ENCODE measurements at places on chromosomes 4 and X. TPM values are rescaled to one million over a fixed set of nuclear protein-coding genes. Genes with fewer than 3 reads are reported as not detected.

DNA sequence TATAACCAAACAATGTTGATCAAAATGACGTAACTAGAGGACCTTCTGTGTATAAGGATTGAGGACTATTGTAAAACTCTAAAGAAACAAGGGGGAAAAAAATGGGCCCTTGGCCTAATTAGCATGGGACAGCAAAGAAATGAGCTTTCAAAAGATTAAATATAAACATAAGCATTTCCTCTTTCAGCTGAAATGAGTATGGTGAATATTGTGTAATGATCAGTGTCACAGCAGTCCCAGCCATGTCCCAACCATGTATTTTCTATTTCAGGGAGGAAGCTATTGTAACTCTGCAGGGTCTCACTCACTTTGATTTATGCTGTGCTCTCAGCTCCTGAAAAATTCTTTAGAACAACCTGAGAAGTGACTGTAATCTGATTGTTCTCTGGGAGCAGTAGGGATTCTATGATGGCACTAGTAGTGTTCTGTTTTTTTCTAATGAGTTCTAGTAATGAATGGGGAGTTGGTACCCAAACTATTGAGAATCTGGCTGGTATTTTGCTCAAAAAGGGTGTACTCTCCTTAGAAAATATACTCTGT lies 25.8 kb downstream of the ANXA10 start:
- DNase-seq, result no peak

GRCh38 chr4:86556791-86557415 lies 37.2 kb upstream of the PTPN13 start:
- DNase-seq, result no peak

- no peak for DNase-seq
Measured at GRCh38 chrX:17488036-17488435, 113.0 kb downstream of the NHS start.

DNA sequence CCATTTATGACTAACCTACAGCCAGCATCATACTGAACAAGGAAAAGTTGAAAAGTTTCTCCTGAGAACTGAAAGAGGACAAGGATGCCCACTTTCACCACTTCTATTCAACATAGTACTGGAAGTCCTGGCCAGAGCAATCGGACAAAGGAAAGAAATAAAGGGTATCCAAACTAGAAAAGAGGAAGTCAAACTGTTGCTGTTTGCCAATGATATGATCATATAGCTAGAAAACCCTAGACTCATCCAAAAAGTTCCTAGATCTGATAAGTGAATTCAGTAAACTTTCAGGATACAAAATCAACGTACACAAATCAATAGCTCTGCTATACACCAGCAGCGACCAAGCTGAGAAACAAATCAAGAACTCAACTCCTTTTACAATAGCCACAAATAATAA lies 64.5 kb downstream of the CENPC start:
- no peak for DNase-seq

DNA sequence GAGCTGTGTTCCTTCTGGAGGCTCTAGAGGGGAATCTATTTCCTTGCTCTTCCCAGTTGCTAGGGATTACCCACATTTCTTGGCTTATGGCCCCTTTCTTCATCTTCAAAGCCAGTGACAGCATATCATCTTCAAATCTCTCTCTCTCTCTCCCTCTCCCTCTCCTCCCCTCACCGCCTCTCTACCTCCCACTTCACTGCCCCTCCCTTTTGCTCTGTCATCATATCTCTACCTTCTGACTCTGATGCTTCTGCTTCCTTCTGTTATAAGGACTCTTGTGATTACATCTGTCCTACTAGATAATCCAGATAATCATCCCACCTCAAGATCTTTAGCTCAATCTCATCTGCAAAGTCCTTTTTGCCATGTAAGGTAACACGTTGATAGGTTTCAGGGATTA lies 93.1 kb upstream of the TEX13D start:
- no peak for DNase-seq

GRCh38 chr4:16926214-16926613 lies 27.8 kb upstream of the LDB2 start:
- no peak for DNase-seq

- DNase-seq, result no peak
Measured at GRCh38 chr4:37693030-37693429, 6.9 kb upstream of the RELL1 start.

- DNase-seq, result no peak
Measured at GRCh38 chr4:47662975-47663374, 174.9 kb downstream of the CORIN start.

DNA sequence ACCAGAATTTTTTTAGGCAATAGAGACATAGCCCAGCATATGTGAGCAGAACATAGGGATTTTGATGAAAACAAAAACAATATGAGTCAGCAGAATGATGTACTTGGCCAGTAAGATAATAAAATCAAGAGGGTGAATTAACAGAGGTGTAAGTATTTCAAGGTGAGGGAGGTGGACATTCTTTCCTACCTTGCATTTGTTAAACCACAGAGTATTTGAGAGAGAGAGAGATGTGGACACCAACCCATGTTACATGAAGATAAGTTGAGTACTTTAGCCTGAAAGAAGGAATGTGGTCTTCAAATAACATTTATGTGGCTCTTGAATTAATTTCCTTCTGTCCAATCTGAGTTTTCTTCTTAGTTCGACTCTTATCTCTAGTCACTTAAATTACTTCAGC lies 68.6 kb downstream of the DIAPH2 start:
- no peak for DNase-seq

GRCh38 chr4:94014484-94015136 lies 186.1 kb downstream of the ATOH1 start:
- DNase-seq, result no peak

- no peak for DNase-seq
Measured at GRCh38 chrX:5915783-5916182, 312.9 kb downstream of the NLGN4X start.

DNA sequence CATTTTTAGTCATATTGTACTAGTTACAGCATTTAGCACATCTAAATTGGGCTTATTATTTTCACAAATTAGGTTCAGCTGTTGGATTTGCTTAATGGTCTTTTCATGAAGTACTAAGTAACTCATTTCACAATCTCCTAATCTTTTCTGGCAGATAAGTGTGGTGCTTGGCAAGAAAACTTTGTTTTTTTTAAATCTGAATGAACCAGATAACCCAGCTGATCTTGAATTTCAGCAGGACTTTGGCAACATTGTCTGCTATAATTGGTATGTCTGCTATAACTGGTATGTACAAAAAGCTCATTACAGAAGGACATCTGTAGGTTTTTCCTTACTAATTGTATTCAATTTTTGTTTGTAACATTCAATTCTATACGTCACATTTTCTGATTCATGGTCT lies 22.7 kb downstream of the WDR19 start:
- no peak for DNase-seq

- DNase-seq, result no peak
Measured at GRCh38 chr4:45186249-45186648, 459.9 kb upstream of the GNPDA2 start.

- DNase-seq, result no peak
Measured at GRCh38 chrX:76253432-76253831, 80.6 kb downstream of the PBDC1 start.

GRCh38 chr4:174425669-174426068 lies 96.6 kb downstream of the HPGD start:
- no peak for DNase-seq

DNA sequence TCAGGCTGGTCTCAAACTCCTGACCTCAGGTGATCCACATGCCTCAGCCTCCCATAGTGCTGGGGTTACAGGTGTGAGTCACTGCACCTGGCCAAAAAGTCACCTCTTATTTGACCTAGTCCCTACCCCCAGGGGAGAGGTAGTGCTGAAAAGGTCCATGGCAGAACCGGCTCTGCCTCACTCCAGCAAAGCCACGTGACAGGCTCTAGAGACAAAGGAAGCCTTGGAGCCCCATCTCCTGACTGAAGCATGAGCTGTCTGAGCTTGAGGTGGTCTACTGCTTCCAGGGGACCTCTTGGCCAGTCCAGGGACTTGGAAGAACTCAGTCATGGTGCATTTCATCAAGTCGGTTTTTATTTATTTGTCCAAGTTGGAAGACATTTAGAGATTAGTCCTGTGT lies 52.5 kb upstream of the ZNF518B start:
- DNase-seq, result no peak

- DNase-seq, result no peak
Measured at GRCh38 chrX:39396358-39396995, 595.2 kb downstream of the MID1IP1 start.

The SHOX gene
- not detected for total RNA-seq

The TEX13C gene
- total RNA-seq, result not detected

The SLC6A8 gene
- 229 TPM for total RNA-seq

The GPC3 gene
- 5.4 TPM for total RNA-seq

The ADGRL3 gene
- total RNA-seq, result 6.1 TPM

The CXXC4 gene
- total RNA-seq, result 4.5 TPM

The AR gene
- 18.4 TPM for total RNA-seq

The SLC10A4 gene
- total RNA-seq, result not detected

The PRKG2 gene
- 0.74 TPM for total RNA-seq

The CCDC120 gene
- total RNA-seq, result 1.6 TPM

Data from left ventricle myocardium inferior (tissue), 1 donor.